Bronchial epithelial cell (primary cell): ENCODE measurements at places on chromosomes 12 and 14. TPM values are rescaled to one million over a fixed set of nuclear protein-coding genes. Genes with fewer than 3 reads are reported as not detected.

The SIVA1 gene
- total RNA-seq, result 85.0 and 95.6 TPM in 2 replicates

The GUCY2C gene
- total RNA-seq, result not detected in 2 replicates

The SYNDIG1L gene
- under 0.01 TPM in 1 of 2 replicates, not detected in the other for total RNA-seq

The ACVRL1 gene
- total RNA-seq, result under 0.01 TPM in 1 of 2 replicates, not detected in the other

The DEPDC4 gene
- 1.8 and 2.1 TPM in 2 replicates for total RNA-seq

The ENDOU gene
- 0.38 TPM in 1 of 2 replicates, not detected in the other for total RNA-seq

The MIP gene
- 0.26 TPM in 1 of 2 replicates, not detected in the other for total RNA-seq

The KLRB1 gene
- not detected in 2 replicates for total RNA-seq
